8988T (cell line): ENCODE measurements at places on chromosomes 7 and 10.

GRCh38 chr7:158098125-158099030 is 489.2 kb downstream of the PTPRN2 start:
- no peak for DNase-seq

- DNase-seq = no peak
Measured at GRCh38 chr7:29207162-29207801, 12.7 kb downstream of the CHN2 start.

- DNase-seq = peak; percentile 9
Measured at GRCh38 chr10:71085689-71086438, 126.5 kb upstream of the UNC5B start.

- DNase-seq = no peak
Measured at GRCh38 chr7:128350708-128351295, 7.1 kb upstream of the RBM28 start.

GRCh38 chr10:80515941-80516340 is 21.8 kb upstream of the SH2D4B start:
- DNase-seq = no peak

DNA sequence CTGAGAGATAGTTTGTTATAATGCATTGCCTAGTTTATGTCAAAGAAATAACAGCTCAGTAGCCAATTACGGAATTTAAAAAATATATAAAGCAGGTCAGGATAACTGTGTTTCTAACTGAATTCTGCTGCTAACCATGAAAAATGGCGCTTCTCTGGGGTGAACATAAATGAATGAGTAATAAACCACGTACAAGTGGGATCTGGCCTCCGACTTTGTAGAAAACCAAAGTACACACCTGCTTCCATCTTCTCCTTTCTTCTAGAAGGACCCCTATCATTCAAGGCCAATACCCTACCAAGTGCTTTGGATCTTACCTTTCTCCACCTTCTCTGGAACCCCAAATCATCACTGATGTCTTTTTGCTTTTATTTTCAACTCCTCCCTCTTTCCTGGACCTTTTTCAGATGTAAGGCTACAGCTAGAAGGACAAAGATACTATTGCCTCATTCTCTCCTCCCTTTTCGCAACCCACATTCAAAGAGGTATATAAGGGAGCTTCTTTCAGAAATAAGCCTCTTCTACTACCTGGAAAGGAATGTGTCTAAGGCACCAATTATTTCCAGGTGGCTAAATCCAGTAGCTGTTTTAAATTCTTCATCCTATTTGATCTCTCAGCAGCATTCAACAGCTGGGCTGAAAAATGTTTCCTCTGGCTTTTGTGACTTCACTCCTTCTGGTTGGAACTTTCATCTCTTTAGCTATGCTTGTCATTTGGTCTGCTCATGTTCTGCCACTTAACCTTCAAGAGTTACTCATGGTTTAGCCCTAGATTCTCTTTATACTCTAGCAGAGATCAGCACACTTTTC is 37.7 kb downstream of the NAMPT start:
- no peak for DNase-seq

- peak; percentile 33 for DNase-seq
Measured at GRCh38 chr7:135710417-135711138, 17.4 kb downstream of the SLC13A4 start.

- no peak for DNase-seq
Measured at GRCh38 chr10:121578965-121579364, 19.3 kb downstream of the FGFR2 start.

GRCh38 chr10:127694580-127695193 is 42.3 kb upstream of the FOXI2 start:
- peak; percentile 41 for DNase-seq
